ENCODE measurements at places on chromosomes 6 and 20.

GRCh38 chr6:134256862-134257261 is 61.0 kb downstream of the SGK1 start:
- DNase-seq = no peak

- DNase-seq = no peak
Measured at GRCh38 chr6:16137451-16137801, 8.5 kb downstream of the MYLIP start.

GRCh38 chr6:17219098-17219497 is 62.1 kb upstream of the RBM24 start:
- no peak for DNase-seq

DNA sequence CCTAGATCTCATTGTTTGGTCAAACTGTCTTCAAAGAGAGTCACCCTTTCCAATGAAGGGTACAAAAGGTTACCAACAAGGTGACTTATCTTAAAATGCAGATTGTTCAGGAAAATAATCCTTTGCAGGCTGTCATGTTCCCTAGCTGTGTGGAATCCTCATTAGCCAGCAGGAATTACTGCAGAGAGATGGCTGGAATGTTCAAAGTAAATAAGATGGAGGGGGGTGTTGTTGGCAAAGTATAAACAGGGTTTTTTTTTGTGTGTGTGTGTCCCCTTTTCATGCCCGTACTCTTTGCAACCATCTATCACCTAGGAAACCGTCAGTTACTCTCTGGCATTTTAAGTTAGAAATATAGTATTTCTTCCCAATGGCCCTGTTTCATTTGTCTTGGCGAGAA is 6.5 kb downstream of the NEDD9 start:
- DNase-seq = no peak

- DNase-seq = no peak
Measured at GRCh38 chr6:129281168-129281796, 398.3 kb downstream of the LAMA2 start.

GRCh38 chr6:14889611-14890593 is 356.0 kb upstream of the JARID2 start:
- DNase-seq = no peak

DNA sequence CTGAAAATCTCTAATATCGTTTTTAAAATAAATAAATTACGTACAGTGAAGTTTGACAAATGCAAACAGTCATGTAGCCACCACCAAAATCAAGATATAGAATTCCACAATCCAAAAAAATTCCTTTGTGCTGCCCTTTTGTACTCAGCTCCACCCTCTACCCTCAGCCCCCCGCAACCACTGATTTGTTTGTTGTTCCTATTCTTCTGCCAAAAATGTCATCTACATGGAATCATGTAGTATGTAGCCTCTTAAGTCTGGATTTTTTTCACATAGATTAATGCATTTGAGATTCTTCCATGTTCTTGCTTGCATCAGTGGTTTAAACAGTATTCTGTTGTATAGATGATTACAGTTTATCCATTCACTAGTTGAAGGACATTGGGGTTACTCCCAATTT is 8.5 kb upstream of the REPS1 start:
- DNase-seq = no peak

DNA sequence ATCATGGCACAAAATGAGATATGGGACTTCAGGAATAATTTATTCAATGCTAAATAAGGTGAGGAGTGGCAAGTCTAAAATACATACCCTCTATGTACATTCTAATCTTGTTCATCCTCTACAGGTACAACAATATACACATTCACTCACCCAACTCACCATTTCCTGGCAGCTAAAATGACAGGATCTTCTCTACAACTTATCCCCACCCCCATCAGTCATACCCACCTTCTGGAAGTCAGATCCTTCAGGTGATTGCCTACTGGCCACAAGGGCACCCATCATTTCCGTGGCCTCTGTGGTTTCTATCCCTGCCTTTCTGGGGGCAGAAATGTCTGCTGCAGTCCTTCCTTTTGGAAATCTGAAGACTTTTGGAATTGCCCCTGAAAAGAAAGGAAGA is 22.8 kb upstream of the CRIP3 start:
- DNase-seq = no peak

GRCh38 chr6:11039040-11039439 is 5.1 kb downstream of the ELOVL2 start:
- no peak for DNase-seq

GRCh38 chr6:137652961-137653705 is 158.9 kb upstream of the OLIG3 start:
- DNase-seq = no peak

- DNase-seq = no peak
Measured at GRCh38 chr6:63975699-63976098, 340.1 kb downstream of the PHF3 start.

DNA sequence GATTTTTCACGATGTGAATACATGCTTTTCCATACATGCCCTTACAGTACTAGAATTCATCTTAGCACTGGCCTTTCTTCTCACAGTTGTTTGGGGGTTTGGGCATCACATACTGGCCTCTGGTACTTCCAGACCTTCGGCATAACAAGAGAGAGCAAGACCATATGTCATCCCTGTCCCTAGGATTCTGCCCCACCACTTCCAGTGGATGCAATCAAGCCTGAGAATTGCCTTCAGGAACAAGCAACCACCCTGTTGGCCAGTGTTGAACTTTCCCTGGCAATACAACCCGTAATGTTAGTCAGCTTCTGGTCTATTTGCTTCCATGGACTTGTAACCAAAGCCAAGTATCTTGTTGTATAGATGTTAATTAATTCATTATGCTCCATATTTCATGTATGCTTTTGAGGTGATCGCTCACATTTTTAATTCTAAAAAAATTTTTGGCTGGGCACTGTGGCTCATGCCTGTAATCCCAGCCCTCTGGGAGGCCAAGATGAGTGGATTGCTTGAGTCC is 15.4 kb upstream of the SLPI start:
- no peak for DNase-seq

- DNase-seq = no peak
Measured at GRCh38 chr20:38076548-38076947, 43.0 kb downstream of the RPRD1B start.

DNA sequence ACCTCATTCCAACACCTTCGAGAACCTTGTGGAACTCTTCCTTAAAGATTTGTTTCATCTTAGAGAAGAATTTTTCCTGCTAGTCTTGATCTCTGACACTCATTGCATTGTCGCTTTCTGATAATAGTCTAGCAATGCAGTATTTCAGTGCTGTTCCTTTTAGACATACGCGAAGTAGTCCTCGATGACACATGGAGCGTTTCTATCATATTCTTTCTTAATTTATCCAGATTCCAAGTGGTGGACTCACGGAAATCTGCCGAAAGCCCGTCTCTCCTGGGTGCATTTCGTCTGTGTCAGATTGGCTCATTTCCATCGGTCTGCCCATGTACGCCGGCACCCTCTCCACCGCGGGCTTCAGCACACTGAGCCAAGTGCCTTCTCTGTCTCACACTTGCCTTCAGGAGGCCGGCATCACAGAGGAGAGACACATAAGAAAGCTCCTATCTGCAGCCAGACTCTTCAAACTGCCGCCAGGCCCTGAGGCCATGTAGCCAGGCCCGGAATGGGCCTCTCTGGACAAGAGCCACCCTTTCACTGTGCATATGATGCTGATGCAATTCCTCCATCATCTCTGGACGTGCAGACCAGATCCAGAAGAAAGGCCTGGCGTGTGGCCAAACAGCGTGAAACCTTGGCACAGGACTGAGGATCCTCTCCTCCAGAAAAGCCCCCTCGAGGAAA is 198.6 kb upstream of the UST start:
- no peak for DNase-seq

DNA sequence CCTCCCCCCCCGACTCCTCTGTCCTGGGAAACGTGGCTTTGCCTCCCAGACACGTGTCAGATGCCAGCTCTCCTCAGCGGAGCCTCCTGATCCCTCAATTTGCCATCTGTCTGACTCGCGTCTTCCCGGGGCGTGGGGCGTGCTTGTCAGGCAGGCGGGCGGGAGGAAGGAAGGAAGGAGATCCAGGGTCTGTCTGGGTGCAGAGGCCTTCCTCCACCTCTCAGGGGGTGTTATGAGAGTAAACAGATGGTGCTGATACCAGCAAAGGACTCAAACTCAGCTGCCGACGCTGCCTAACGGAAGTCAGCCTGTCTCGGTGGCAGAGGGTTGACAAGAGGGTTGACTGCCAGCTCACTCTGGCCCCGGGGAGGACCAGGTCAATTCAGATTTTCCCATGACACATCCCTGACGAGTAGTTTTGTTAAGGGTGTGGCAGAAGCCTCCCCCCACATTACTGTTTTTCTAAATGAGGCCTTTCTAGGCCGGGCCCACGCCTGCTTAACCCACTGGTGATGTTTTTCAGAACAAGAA is 17.0 kb downstream of the UQCC2 start:
- peak; percentile 75 for DNase-seq

Measured in RWPE1 (cell line).